ENCODE measurements at places on chromosomes 1 and 21.

- no peak for DNase-seq
Measured at GRCh38 chr1:41014871-41015270, 6.7 kb downstream of the SLFNL1 start.

DNA sequence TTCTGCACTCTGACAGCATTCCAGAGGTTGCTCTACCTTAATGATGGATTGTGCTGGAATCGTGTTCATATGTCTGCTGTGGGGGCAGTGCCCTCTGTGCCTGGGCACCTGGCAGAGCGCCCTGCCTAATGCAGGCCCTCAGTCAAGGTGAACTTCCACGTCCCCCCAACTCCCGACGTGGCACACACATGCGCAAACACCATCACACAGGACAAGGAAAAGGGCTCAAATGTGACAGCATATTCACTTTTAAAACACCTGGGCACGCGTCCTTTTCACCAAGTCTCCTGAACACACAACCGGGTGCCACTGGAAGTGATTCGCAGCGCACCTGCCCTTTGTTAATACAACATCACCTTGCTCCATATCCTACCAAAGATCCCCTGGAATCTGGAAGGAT, 11.7 kb downstream of the TPRG1L start:
- DNase-seq: no peak

DNA sequence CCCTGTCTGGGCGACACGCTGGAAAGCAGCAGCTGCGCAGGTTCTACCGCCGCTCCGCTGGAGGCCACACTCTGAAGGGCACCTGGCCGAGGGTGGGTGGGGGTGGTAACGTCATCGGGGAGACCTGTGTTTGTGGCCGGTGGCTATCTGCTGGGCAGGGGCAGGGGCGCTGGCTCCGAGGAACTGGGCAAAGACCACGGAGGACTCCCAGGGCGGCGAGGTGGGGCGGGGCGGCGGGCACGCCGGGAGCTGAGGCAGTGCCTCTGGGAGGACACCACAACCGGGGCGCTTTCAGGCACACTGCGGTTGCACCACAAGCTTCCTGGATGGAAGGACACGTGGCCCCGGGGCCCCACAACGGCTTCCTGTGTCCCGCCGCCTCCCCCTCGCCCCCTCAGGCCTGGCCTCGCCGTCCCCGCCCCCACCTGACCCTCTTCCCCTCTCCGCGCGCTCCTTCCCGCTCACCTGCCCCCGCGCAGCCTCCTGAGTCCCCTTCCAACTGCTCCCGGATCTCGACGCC, 3.3 kb upstream of the DENND2D start:
- no peak for DNase-seq

DNA sequence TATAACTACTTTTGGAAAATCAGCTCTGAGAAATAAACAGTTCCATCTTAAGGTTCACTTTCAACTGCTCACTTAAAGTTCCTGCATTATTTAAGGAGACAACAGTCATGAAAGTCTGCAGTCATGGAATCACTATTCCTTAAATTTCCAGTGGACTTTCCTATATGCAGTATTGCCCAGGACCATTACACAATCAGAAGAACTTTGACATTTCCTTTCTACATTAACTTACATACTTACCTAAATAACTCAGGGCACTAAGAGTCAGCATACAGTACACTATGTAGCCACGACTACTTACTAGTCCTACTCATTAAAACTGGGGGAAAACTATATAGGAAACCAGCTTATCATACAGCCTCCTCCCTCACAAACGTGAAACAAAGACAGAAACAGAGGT, 220.1 kb downstream of the SLC45A1 start:
- DNase-seq: no peak

DNA sequence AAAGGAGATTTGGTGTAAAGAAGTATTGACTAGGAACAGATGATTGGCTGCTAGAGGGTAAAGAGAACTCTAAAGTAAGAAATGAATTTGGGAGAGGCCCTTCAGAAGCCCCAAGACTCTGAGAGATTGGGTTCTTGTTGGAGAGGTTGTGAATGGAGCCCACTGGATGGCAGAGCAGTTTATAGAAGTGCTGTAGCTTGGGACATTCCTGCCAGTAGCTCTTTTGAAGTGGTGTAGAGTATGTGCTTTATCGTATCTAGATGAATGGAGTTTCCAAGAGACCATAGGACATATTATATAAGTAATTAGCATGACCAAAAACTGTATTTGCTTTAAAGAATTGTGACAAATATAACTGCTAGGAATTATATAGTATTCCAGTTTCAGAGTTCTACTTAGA, 21.3 kb downstream of the USP25 start:
- DNase-seq: no peak

GRCh38 chr1:1232208-1232795, at the start of gene B3GALT6:
TSS of gene B3GALT6 (plus strand) at chr1:1232237. CDS start at chr1:1232279, 42 bp downstream.
- DNase-seq: no peak

- DNase-seq: no peak
Measured at GRCh38 chr1:46622344-46622743, 5.7 kb upstream of the MOB3C start.

GRCh38 chr1:196464480-196464941, 143.7 kb downstream of the KCNT2 start:
- no peak for DNase-seq

- no peak for DNase-seq
Measured at GRCh38 chr1:67618285-67619018, 66.5 kb upstream of the GADD45A start.

DNA sequence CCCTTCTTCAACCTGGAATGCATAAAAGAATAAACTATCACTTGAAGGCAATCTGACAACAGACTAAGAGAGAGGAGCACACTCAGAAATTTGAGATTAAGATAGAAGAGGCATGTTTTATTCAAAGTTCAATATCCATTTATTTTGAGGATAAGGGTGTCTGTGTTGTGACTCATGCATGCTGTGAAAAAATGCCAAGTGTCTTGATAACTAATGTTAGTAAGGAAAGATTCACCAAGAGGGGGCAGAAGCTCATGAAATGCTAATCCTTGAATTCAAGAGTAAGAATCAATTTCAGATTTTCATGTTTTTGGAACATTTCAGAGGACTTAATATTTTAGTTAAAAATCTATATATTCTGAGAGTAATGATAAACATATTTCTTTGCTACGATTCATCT, 94.0 kb downstream of the IFI44 start:
- no peak for DNase-seq

GRCh38 chr1:214272964-214273533, 7.9 kb upstream of the SMYD2 start:
- DNase-seq: no peak

DNA sequence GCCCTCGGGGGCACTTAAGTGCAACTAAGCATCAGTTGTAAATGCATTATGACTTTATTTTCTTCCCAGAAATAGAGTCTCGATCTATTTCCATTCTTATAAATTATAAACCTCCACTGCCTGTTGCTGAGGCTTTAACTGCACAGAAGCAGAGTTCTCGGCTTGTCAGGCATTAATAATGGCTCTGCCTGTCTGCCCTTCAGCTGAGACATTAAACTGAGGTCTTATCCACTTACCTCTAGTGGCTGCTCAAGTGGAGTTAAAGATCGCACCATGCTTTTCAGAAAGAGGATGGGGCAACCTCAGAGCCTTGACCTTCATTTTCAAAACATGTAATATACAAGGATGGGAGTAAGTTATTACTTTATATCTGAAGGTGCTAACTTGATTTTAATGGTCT, 597.6 kb upstream of the PRMT6 start:
- no peak for DNase-seq

Measured in D721Med (cell line).